ENCODE measurements at places on chromosomes 4 and X.

DNA sequence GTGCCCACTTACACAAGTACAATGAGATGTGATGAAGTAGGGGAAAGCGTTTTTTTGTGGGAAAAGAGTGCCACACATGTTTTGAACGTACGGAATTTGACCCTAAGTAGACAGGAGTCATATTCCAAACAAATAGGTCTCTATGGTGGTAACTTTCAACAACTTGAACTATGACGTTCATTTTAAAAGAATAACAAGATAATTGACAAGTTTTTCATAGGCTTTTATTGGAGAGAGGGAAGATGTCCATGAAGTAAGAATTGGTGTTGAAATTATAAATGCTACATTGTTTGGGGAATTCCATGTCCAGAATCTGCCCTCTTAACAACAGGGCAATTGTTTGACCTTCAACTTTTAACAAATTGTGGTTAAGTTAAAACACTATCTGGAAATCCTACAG is 126.5 kb downstream of the GASK1B start:
- DNase-seq, result no peak

DNA sequence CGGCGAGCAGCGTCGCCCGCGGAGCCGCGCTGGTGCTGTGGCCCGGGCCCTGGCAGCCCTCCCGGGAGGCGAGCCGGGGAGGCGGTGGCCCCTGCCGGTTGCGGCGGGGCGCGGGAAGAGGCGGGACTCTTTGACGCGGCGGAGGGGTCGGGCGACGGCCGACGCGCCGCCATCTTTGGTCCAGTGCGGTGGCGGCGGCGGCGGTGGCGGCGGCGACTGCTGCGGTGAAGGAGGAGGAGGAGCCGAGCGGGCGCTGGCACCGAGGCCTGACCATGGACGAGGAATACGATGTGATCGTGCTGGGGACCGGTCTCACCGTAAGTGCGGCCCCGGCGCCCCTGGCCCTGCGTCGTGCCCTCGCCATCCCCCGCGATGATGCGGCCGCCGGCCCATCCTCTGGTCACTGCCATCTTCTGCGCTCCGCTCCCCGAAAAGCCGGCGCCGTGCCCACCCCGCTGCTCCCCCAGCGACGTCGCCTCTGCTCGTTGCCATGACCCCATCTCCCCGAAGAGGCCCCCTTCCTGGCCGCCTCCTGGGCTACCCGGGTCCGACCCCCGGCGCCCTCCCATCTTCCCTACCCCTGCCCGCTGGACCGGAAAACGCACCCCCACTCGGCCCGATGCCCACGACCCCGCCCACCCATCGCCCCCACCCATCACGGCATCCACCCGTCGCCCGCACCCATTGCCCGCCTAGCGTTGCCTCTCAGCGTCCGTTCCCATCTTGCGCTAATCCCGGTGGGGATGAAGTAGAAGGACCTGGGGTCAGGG is at the start of gene GDI1:
Gene GDI1, plus strand, starts transcription at position 172 of the 770 bp plus-strand sequence. Its CDS starts 101 bp downstream, at position 273.
- DNase-seq, result peak; percentile 72

DNA sequence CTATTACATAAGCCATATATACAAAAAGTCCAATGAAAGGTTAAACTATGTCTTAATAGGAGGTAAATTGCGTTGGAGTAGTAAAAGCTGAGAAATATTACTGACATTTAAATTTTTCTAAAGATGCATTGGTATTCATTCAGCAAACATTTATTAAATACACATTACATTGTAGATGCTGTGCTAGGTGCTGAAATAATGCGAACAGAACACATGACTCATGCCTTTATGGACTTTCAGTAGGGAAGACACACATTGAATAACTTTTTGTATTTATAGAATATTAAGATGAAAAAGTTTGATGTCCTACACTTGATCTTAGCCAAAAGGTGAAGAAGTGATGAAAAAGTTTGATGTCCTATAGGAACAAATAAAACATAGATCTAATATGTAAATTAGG is 871.1 kb upstream of the SLIT2 start:
- DNase-seq, result no peak

GRCh38 chrX:49039598-49040375 is 3.4 kb downstream of the TFE3 start:
- DNase-seq, result peak; percentile 96

GRCh38 chr4:158811704-158812103 is 42.9 kb downstream of the FNIP2 start:
- DNase-seq, result no peak

GRCh38 chr4:5420266-5420665 is 288.1 kb downstream of the EVC2 start:
- no peak for DNase-seq

DNA sequence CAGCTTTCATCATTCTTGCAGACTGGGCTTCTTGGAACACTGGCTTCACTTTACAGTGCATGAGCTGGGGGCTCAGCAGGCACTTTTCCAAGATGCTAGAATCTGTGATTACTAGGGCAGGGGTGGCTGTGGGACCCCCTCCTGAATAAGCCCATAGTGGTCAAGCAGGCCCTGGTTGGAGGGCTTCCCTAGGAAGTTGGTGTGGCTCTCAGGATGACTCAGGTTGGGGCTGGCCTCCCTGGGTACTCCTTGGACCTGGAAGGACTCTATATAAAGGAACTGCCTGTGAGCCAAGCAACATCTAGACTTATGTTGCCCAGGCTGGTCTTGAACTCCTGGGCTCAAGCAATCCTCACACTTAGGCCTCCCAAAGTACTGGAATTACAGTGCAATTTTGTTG is 88.3 kb upstream of the HELT start:
- no peak for DNase-seq

- DNase-seq, result no peak
Observed at GRCh38 chrX:39309721-39310152, 508.5 kb downstream of the MID1IP1 start.

DNA sequence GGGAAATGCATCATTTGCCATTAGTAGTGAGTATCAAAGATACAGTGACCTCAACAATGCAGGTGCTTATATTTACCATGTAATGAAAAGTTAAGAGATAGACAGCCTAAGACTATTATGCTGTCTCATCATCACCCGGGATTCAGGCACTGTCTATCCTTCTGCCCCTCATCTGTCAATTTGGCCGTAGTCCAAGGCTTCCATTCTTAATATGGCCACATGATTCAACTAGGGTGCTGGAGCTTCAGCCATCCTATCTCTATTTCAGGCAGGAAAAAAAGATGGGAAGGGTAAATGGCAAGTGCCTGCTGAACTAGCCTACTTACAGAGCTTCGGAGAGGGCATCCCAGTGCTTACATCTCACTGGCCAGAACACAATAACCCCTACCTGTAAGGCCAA is 196.7 kb upstream of the LNX1 start:
- DNase-seq, result no peak

DNA sequence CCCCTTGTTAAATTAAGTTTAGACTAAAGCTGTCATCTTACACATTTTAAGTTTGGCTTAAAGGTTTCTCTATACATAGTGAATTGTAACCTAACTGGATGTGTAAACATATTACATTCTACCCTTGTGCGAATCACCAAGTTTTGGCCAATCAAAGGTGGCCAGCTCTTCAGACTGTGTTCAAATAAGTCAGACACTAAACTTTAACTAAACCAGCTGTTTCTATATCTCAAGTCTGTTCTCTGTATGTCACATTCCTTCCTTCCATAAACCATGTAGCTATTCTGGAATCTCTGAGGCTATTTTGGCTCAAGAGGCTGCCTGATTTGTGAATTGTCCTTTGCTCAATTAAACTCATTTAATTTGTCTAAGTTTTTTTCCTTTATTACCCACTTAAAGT is 6.7 kb downstream of the SULT1B1 start:
- no peak for DNase-seq

- DNase-seq, result peak; percentile 53
Observed at GRCh38 chrX:120305531-120306141, 5.6 kb downstream of the TMEM255A start.

DNA sequence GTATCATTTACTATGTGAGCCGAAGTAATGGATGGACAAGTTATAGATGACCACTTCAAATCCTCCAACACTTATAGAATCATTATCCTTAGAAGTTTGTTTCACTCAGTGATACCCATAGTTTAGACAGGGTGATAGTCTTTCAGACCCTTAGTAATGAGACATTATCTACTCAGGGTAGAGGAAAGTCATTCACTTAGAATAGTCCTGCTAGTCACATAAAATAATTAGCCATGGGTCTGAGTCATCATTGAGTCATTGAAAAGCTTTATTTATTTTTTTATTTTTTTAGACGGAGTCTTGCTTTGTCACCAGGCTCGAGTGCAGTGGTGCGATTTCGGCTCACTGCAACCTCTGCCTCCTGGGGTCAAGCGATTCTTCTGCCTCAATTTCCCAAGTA is 321.7 kb upstream of the FSTL5 start:
- no peak for DNase-seq

- no peak for DNase-seq
Observed at GRCh38 chrX:69096963-69097362, 68.3 kb downstream of the PJA1 start.
